ENCODE measurements at places on chromosomes 5 and 9.

GRCh38 chr5:54390539-54391031 lies 64.9 kb upstream of the HSPB3 start:
- DNase-seq: no peak

DNA sequence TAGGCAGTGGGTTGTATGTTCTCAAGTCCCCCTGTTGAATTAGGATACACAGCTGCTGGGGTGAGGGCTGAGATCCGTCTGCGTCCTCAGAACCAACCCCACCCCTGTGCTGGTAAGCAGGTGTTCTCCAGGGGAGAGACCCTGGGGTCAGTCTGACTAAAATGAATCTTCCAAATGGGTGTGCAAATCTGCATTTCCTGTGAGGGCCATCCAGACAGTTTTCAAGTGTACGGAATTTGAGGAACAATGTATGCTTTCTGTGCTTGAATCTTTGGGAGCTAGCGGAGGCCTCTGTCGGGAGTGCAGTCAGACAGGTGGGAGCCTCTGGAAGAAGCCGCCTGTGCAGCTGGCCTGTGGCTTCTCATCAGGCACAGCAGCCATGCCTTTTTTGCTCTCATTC lies 122.9 kb downstream of the MACROH2A1 start:
- DNase-seq: no peak

- no peak for DNase-seq
Measured at GRCh38 chr5:93929131-93929530, 187.7 kb upstream of the POU5F2 start.

GRCh38 chr5:120007598-120007997 lies 378.2 kb downstream of the FAM170A start:
- no peak for DNase-seq

DNA sequence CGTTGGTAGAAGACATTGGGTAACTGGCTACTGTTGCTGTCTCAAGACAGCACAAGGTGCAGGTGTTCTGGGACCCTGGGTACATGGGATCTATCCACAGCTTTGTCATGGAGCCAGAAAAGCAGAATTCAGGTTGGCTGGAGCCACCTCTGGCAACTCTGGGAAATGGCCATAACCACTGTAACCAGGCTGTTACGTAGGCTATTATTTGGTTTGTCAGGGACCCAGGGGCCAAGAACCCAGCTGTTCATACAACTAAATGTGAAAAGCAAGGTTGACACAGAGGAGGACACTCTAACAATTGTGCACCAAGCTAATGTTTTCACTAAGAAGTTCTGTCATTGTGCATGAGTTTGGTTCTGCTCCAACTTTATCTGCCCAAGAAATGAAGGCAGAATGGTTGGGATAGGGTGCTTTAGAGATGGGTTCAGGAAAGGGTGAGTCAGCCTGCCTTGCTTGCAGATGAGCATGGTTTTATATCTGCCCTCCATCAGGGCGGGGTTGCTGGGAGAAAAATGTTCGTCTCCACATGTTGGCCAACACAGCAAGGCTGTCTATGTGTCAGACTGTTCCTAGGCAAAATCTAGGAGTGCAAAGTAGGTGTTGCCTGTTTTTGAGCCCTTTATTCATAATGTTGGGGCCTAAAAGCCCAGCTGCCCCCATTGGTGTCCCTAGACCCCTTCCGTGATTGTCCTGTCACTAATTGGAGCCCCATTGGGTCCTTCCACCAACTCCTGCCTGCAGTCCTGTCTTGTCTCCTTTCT lies 131.3 kb upstream of the DAP start:
- no peak for DNase-seq

DNA sequence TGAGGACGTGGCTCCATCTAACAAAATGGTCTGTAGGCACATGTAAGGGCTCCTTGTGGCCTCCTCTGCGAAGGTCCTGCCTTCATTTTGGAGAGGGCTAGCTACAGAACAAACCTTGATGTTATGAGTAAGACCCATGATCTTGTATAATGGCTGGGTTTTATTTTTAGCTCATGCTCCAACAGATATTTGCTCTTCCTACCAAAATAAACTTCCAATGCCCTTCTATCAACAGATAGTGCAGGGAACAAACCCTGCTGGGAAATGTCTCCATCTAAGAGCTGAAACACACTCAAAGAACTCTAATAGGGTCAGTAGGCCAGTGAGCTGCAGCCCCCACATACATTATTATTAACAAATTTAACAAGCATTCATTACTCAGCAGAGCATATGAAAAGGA lies 189.5 kb downstream of the LURAP1L start:
- DNase-seq: no peak

DNA sequence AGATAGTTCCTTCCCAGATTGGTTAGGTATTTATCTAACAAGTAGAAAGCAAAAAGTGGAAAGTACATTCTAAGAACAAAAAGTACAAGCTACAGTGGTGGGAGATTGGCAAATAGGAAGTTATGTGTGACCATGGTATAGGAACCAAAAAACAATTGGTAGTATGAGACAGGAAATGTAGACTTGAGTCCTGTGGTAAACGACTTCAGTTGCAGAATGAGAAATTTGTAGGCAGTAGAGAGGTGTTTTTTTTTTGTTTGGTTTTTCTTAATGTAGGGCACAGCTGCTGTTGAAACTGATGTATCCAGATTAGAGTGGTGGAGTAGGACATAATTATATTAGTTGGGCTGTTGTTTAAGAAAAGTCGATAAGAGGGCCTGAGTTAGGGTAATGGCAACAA lies 72.0 kb downstream of the CCNH start:
- peak; percentile 95 for DNase-seq

DNA sequence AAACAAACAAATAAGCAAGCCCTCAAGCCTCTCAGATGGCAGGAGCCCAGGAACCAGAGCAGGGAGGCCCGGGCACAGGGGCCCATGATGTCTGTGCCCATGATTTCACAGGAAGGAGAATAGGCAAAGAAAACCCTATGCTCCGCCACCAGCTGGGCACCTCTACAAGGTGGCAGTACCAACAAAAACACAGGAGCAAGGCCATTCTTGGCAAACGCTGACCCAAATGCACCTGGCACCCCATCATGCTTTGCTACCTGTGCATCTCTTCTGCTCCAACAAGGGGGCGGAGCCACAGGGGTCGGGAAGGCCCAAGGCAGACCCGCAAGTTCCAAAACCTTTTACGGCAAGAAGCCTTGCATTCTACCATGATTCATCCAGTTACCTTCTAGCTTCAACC lies 3.1 kb downstream of the BRD3 start:
- DNase-seq: no peak

- DNase-seq: no peak
Measured at GRCh38 chr5:133247151-133247709, 195.4 kb downstream of the HSPA4 start.

DNA sequence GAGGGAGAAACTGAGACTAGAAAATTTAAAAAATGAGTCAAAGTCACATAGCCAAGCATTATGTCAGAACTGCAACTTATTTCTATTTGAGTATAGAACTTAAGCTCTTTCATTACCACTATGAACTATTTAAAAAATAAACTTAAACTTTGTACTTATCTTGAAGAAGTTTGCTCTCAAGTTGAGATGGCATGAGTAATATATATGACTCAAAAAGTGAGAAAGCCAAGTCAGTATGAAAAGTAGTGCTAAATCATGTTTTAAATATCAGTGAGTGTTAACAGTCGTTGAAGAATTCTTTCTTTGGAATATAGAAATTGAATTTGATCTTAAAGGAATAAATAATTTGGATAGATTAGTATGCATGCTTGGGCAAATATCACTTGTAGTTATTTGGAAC lies 36.3 kb upstream of the CDH10 start:
- no peak for DNase-seq

DNA sequence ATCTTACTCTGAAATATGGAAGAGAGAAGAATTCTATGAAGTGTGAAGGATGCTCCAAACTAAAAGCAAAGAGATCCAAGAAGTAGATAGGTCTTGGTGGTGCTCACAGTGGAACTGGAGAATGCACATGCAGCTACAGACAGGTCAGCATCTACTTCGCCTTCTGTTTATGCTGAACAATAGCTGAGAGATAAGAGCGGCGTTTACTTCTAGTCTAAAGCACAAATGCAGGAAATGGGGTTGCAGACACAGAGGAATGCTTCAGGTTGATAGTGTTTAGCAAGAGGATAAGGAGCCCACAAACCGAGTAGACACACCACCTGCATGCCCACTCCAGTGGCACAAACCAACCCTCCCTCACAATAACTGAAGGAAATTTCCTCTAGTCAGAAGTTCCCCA lies 180.0 kb upstream of the RGMB start:
- no peak for DNase-seq

DNA sequence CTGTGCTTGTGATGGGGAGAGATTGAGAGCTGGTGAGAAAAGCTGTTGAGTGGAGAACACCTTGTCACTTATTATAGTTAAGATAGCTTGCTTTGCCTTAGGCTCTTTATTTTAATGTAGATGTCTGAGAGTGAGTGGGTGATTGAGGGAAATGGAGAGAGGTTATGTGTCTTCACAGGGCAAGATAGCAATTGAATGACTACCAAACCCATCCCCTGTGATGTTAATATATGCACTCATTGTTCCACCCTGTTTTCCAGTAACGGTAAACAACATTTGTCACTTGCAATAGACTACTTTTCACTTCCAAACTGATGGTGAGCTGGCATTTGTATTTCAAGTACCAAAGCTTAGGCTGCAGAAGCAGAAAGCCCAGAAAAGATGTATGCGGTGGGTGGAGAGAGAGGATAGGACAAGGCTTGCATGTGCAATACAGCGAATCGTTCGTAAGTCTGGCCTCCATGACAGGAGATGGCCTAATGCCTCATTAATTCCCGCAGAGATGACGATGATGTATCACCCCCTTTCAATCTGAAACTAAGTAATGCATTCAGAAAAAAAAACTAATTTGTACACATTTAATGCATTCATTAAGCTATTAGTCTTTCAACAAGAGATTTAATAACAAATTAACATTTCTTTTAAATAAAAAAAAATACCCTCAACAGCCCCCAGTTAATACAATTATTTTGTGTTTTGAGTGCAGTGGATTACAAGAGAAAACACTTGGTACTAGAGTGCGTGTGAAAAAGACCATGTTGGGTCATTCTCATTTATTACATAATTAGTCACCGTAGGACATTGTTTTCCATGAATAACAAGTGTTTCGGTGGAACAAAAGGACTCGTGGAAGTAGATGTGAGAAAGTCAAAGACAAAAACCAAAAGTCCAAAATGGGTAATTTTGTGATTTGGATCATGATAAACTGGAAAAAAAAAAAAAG lies 699.0 kb downstream of the BRINP1 start:
- DNase-seq: no peak

- no peak for DNase-seq
Measured at GRCh38 chr9:14347406-14348122, 33.6 kb upstream of the NFIB start.

DNA sequence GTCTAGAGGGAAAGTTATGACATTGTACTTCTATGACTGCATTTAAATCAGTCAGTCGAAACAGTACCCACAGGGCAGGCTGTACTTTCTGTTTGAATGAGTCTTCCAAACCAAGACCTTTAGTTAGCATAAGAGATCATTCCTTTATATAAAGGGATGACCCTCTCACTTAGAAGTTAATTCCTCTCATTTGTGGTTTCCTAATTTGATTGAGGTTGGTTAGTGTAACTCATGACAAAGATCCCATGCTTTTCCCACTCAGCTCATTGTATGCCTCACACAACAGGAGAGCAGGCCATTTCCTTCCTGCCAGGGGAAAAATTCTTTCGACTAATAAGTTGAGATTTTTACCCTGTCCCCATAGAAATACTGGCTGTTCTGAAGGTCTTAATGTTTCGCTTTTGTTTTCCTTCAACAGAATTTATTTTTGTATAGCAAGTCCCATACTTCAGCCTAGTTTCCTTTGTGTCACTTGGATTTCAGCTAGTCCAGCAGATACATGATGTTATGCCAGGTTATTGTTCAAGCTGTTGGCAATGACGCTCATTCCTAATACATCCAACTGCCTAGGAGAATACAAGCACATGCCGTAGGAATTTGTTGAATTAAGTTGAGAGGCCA lies 500.7 kb downstream of the SPATA31D1 start:
- DNase-seq: no peak

- DNase-seq: no peak
Measured at GRCh38 chr5:35246411-35246810, 16.1 kb upstream of the PRLR start.

- no peak for DNase-seq
Measured at GRCh38 chr9:86942281-86943200, 4.8 kb downstream of the GAS1 start.

DNA sequence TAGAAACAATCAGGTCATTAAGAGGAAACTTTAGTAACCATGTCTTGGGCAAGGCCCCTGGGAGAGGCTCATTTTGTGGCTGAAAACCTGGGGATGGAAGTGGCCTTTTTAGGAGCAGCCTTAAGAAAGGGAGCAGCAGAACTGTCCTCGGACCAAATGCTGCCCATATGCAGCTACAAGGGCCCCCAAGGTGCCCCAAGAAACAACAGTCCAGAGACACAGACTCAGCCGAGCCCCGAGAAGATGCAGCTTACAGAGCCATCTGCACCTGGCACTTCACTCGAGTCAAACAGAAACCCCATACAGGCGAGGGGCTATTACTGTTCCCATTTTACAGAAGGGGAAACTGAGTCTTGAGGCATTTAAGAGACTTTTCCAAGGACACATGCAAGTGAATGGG lies 58.0 kb downstream of the COL23A1 start:
- no peak for DNase-seq

- DNase-seq: no peak
Measured at GRCh38 chr9:90033028-90033650, 428.3 kb downstream of the GADD45G start.

DNA sequence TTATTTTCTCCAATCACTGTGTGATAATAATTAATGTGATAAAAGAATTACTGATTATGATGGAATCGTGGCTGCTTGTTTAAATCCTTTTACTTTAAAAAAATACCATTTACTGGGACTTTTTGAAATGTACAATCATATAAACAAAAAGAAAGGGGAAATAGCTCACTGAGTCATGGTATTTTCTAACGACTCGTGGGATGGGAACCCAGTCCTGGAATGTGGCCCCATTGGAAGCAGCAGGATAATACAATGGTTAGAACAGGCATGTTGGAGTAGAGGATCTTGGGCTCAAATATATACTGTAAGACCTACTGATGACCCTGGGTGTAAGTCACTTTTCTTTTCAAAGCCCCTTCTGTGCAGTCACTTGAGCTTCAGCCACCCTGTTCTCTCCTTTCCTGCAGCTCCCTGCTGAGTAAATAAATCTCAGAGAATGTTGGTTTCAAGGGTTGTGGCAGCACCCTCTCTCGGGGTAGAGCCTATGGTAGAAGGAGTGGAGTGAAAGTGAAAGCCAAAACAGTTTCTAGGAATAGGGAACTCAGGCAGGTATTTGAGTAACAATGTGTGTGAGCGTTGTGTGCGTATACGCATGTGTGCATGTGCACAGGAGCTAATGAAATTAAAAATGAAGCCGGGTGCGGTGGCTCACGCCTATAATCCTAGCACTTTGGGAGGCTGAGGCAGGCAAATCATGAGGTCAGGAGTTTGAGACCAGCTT lies 40.8 kb upstream of the LARP1 start:
- no peak for DNase-seq

- DNase-seq: no peak
Measured at GRCh38 chr9:86072394-86072877, 26.9 kb downstream of the GOLM1 start.

DNA sequence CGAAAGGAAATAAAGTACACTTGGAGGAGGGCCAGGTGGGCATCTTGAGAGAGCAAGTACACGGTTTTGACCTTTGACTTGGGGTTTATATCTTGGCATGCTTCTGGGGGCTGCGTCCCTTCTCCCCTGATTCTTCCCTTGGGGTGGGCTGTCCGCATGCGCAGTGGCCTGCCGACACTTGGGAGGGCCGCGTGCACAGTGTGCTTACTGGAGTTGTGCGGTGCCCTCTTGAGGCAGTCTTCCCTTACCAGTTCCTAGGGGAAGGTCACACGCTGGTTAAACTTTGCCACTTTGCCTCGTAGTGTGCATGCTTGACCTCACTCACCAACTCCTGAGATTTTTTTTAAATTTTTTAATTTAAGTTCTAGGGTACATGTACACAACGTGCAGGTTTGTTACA lies 4.3 kb upstream of the CLPTM1L start:
- DNase-seq: no peak
